WTC11 (cell line): ENCODE measurements at places on chromosomes 12 and 14.

DNA sequence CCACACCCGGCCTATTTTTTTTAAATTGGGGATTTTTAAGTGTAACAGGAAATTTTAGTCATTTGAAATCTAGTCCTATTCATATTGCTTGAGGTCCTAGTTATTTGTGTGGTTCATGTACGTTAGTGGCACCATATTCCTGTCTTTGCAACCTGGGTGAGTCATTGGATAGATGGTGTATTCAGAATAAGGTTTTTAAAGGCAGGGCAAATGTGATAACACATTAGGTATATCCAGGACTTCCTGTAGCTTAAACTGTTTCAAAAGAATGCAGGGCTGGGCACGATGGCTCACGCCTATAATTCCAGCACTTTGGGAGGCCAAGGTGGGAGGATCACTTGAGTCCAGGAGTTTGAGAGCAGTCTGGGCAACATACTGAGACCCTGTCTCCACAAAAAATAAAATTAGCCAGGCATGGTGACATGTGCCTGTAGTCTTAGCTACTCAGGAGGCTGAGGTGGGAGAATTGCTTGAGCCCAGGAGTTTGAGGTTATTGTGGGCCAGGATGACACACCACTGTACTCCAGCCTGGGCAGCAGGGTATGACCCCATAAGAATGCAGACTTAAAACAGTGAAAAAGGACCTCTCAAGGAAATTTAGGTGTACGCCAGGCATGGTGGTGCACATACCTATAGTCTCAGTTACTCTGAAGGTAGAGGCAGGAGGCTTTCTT, 8.1 kb downstream of the ATP6V0A2 start:
- no peak overlapping the region for H3K27ac ChIP-seq
- H3K36me3 ChIP-seq, result peaks cover 20% of the 10 kb centered on the region
- no peak overlapping the region for H3K4me3 ChIP-seq
- no peaks in the 10 kb centered on the region for H3K4me1 ChIP-seq
- no peaks in the 10 kb centered on the region for H3K27me3 ChIP-seq

DNA sequence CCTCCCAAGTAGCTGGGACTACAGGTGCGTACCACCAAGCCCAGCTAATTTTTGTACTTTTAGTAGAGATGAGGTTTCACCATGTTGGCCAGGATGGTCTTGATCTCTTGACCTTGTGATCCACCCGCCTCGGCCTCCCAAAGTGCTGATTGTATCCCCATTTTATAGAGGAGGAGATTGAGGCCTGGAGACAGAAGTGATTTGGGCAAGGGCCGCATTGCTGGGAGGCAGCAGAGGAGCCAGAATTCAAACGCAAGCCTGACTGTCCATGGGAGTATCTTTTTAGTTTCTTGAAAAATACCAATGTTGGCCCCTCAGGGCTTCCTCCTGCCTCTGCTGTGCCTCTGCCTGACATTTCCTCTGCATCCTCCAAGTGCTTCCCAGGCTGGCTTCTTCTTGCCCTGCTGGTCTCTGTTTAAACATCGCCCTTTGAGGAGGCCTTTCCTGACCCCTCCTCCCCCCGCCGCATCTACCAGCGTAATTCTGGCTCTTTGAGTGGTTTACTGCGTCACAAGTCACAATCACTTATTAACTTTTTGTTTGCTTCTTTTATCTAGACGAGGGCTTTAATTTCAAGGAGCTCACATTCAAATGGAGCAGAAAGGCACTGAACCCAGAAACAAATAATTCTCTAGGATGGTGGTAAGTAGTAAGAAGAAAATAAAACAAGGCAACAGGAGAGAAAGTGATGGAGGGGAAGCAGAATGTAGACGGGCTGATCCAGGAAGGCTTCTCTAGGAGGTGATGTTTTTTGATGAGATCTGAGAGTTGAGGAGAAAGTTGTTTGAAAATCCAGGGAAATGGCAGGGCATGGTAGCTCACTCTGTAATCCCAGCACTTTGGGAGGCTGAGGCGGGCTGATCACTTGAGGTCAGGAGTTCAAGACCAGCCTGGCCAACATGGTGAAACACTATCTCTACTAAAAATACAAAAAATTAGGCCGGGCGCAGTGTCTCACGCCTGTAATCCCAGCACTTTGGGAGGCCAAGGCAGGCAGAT, 91.0 kb upstream of the MED13L start:
- peak overlapping the region; percentile 60 for H3K27ac ChIP-seq
- no peak for DNase-seq
- H3K4me3 ChIP-seq, result no peak overlapping the region
- H3K27me3 ChIP-seq, result no peaks in the 10 kb centered on the region
- no peaks in the 10 kb centered on the region for H3K36me3 ChIP-seq
- peaks cover 16% of the 10 kb centered on the region for H3K4me1 ChIP-seq

DNA sequence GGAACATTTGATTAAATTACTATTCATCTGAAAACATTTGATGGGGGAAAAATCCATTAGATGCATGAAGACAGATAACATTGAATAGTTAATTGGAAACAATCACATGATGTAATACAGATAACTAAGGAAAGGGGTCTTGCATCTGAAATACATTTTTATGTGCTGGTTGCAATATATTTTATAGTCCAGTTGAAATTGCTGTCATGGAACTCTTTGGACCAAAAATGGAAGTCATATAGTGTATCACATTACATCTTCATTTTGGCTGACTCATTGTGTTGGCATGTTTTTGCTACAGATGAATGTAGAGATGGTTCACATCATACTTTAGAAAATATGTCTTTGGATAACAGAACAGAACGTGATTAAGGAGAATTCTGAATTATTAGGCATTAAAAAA, 43.0 kb upstream of the GNPNAT1 start:
- peaks cover 55% of the 10 kb centered on the region for H3K4me1 ChIP-seq
- H3K4me3 ChIP-seq, result no peak overlapping the region
- H3K27me3 ChIP-seq, result no peaks in the 10 kb centered on the region
- no peak overlapping the region for H3K27ac ChIP-seq

DNA sequence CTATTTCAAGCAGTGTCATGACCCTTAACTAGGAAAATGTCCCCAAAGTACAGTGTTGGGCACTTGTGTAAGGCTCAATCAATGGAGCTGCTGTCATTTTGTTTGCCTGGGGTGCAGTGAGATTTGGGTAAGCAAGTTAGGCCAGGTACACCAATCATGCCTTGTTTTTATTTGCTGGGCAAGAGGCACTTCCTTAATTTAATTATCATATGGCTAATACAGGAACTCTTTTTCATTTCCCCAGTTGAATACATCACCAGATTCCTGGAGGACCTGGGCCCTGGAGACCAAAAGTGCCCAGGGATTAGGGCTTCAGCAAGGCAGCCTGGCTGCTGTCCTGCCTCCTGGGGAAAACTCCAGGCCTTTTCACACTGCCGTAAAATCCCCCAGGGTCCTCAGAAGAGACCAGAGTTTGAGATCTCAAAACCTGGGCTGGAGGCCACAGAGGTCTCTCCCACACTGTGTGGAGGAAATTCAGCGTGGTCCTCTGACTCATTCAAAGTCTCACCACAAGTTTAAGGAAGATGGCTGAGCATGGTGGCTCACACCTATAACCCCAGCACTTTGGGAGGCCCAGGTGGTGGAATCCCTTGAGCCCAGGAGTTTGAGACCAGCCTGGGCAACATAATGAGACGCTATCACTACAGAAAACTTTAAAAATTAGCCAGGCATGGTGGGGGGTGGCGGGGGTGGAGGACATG, 28.4 kb upstream of the FOXN3 start:
- H3K36me3 ChIP-seq, result 0 out of 2 replicates have a peak, but pooled peaks cover 3% of the 10 kb centered on the region
- peak overlapping the region; percentile 81 for H3K27ac ChIP-seq

DNA sequence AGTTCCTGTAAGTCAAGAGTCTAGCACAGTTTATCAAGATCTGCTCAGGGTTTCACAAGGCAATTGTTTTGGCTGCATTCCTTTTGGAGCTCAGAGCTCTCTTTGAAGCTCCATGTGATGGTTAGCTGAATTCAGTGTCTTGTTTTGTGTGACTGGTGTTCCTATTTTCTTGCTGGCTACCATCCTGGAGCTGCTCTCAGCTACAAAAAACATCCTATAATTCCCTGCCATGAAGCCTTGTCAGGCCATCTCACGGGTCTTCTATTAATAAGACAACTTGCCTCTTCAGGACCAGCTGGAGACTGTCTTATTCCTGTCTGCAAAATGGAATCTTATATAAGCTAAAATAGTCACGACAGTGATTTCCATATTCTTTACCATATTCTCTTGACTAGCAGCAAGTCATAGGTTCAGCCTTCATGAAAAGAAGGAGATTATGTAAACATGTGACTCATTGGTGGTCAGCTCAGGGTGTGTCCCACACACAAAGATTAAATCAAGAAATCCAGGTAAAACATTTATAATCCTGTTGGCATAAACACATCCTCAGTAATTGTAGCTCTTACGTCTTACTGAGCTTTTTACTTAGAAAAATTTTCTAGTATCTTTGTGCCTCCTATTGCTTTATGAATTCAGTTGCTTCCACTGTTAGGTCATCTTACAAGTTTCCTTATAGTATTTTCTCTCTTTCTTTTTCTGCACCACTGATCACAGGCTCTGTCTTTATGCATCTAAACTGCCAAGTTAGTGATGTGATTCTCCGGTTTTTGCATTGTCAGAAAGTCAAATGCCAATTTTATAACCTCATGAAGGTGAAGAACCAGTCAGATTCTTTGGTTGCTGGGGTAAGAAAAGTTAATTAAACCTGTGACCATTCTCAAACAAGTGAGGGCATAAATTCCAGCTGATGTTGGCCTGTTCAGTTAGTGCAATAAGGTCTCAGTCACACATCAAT, 378.5 kb upstream of the MGAT4C start:
- H3K4me3 ChIP-seq, result no peak overlapping the region
- H3K27ac ChIP-seq, result no peak overlapping the region
- H3K4me1 ChIP-seq, result no peaks in the 10 kb centered on the region
- no peaks in the 10 kb centered on the region for H3K27me3 ChIP-seq
- DNase-seq, result no peak
- no peaks in the 10 kb centered on the region for H3K36me3 ChIP-seq

DNA sequence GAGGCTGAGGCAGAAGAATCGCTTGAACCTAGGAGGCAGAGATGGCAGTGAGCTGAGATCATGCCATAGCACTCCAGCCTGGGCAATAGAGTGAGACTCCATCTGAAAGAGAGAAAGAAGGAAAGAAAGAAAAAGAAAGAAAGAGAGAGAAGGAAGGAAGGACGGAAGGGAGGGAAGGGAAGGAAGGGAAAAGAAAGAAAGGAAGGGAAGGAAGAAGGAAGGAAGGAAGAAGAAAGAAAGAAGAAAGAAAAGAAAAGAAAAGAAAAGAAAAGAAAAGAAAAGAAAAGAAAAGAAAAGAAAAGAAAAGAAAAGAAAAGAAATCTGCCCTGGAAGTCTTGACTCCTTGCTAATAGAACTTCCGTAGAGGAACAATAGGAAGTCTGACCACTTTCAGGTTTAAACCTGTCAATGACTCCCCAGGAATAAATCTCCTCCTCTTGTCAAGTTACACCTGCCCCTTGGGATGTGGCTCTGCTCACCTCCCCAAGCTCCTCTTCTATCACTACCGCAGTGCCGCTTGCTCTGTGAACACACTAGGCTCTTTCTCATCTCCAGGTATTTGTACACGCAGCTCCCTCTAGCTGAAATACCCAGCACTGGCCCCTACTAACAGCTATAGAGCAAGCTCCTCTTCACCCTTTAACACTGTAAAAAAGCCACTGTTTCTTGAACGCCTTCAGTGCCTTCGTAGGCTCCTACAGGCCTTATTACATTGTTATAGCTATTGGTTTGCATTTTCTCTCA, 773.1 kb upstream of the TBX3 start:
- H3K36me3 ChIP-seq, result peaks cover 4% of the 10 kb centered on the region; the same call in 1 of the 2 replicates
- peak; percentile 56 for DNase-seq
- peaks cover 16% of the 10 kb centered on the region for H3K27me3 ChIP-seq
- H3K27ac ChIP-seq, result no peak overlapping the region
- peaks cover 30% of the 10 kb centered on the region for H3K4me1 ChIP-seq

GRCh38 chr12:26402648-26403047, 207.3 kb downstream of the SSPN start:
- no peaks in the 10 kb centered on the region for H3K4me1 ChIP-seq
- H3K27ac ChIP-seq, result no peak overlapping the region
- peak; percentile 21 for DNase-seq
- 0 out of 2 replicates have a peak, but pooled peaks cover 2% of the 10 kb centered on the region for H3K36me3 ChIP-seq

- H3K27me3 ChIP-seq, result peaks cover 28% of the 10 kb centered on the region
- H3K27ac ChIP-seq, result no peak overlapping the region
- peaks cover 27% of the 10 kb centered on the region for H3K4me1 ChIP-seq
- no peaks in the 10 kb centered on the region for H3K36me3 ChIP-seq
These were observed 103.8 kb upstream of the FKBP4 start for GRCh38 chr12:2691006-2691344.

- no peak overlapping the region for H3K4me3 ChIP-seq
- no peak for DNase-seq
- no peaks in the 10 kb centered on the region; the same call in 1 of the 2 replicates for H3K36me3 ChIP-seq
These were observed 89.3 kb downstream of the FIGNL2 start for GRCh38 chr12:51759175-51759574.

DNA sequence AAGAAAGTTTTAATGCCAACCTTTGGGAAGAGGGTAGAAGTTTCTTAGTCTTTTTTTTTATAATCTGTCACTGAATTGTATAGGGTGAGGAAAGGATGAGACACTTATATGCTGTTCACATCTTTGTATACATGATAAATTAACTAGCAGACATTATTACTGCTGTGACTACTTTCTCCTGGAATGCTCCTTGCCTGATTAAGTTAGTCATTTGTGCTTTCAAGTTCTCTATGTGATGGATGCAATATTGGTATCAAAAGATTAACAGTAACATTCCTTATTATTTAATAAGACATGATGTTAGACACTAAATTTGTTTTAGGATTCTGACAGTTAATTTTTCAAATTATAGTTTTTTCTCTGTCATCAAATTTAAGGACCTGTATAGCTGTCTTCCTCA, 223.4 kb upstream of the GARIN2 start:
- H3K4me1 ChIP-seq, result no peaks in the 10 kb centered on the region
- no peaks in the 10 kb centered on the region for H3K27me3 ChIP-seq
- no peak overlapping the region for H3K4me3 ChIP-seq
- no peak overlapping the region for H3K27ac ChIP-seq

- H3K36me3 ChIP-seq, result peaks cover 11% of the 10 kb centered on the region
- H3K4me1 ChIP-seq, result peaks cover 34% of the 10 kb centered on the region
- no peaks in the 10 kb centered on the region; the same call in 1 of the 2 replicates for H3K27me3 ChIP-seq
- DNase-seq, result peak; percentile 60
These were observed 276.0 kb downstream of the ADGRD1 start for GRCh38 chr12:131229426-131230339.

GRCh38 chr14:91872517-91873470, 5.5 kb upstream of the TC2N start:
- H3K4me1 ChIP-seq, result peaks cover 31% of the 10 kb centered on the region
- no peak overlapping the region for H3K27ac ChIP-seq
- H3K4me3 ChIP-seq, result no peak overlapping the region
- DNase-seq, result no peak
- H3K27me3 ChIP-seq, result no peaks in the 10 kb centered on the region

DNA sequence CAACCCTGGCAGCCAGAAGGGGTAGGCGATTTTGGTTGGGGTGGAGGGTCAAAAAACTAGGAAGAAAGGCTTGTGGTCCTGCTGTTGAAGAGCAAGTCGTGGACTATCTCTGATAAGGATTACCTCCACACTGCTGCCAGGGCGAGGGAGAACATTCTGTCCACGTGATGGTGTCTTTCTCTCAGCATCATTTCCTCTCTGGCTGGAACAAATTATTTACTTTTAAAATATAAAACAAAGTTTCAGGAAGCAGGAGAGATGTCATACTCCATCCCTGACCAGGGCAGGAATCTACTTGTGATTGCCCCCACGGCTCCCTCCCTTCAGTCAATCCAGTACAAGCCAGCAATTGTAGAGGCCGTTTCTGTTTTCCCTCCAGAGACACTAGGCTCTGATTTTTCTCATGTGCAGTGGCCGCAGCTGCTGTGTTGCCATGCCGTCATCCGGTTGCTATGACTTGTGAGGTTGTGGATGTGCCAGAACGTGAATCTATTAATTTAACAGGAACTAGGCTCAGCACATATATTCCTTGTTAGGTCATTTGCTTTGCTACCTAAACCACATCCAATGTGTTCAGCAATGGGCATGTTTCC, 61.5 kb upstream of the PTGR2 start:
- peaks cover 46% of the 10 kb centered on the region for H3K27me3 ChIP-seq
- H3K27ac ChIP-seq, result no peak overlapping the region
- no peak overlapping the region for H3K4me3 ChIP-seq
- H3K36me3 ChIP-seq, result no peaks in the 10 kb centered on the region
